ENCODE measurements at places on chromosomes 1 and 21. TPM values are rescaled to one million over a fixed set of nuclear protein-coding genes. Genes with fewer than 3 reads are reported as not detected.

The ZNF692 gene
- total RNA-seq: 47.6 TPM

The IVL gene
- not detected for total RNA-seq

The KRTAP11-1 gene
- total RNA-seq: not detected

The PSMB4 gene
- 333 TPM for total RNA-seq

The NBPF26 gene
- 18.4 TPM for total RNA-seq

The AQP10 gene
- not detected for total RNA-seq

The SERPINC1 gene
- total RNA-seq: 0.47 TPM

The ENTREP3 gene
- total RNA-seq: 48.0 TPM

The SPOCD1 gene
- 2.8 TPM for total RNA-seq

The IL10 gene
- not detected for total RNA-seq

The TIE1 gene
- 0.70 TPM for total RNA-seq

- peak overlapping the region; percentile 63 for H3K4me3 ChIP-seq
- H3K4me1 ChIP-seq: peaks cover 17% of the 10 kb centered on the region
- peak overlapping the region; percentile 54 for H3K27ac ChIP-seq
Observed at GRCh38 chr1:45953934-45954847, 150.8 kb downstream of the MAST2 start.

DNA sequence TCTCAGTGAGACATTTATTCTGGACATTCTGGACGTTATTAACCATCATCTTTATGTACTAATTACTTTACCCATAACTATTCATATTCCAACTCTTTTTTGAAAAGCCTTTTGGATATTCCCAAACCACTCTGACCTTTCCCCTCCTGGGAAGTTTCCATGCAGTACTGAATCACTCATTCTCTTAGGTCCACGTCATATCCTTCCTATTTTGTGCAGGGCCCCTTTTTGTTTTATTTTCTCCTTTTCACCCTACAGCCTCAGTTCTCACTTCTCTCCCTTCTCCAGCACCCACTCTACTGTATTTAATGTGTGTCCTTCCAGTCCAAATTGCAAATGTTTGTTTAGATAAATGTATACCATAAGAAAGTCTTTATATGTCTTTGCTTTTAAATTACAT is 16.4 kb upstream of the ATP1A1 start:
- no peak overlapping the region for H3K27ac ChIP-seq
- no peaks in the 10 kb centered on the region for H3K27me3 ChIP-seq
- H3K4me3 ChIP-seq: no peak overlapping the region

DNA sequence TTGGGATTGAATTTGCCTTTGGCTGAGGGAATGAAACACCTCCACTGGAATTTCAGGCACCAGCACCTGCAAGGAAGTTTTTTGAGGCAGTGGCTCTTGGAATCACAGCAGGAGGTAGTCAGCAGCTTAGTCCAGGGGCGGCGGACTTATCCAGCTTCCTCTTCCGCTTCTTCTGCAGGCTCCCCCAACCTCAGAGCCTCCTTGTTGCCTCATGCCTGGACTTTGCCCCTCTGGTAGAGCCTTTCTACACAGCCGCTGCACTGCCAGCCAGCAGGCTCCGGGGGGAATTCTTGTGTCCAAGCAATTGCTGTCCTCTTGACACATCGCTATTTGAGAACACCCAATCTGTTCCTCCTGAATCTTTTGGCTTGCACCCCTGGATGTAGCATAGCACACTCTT is 4.4 kb upstream of the RHEX start:
- DNase-seq: no peak
- H3K4me1 ChIP-seq: peaks cover 3% of the 10 kb centered on the region
- H3K27ac ChIP-seq: no peak overlapping the region

DNA sequence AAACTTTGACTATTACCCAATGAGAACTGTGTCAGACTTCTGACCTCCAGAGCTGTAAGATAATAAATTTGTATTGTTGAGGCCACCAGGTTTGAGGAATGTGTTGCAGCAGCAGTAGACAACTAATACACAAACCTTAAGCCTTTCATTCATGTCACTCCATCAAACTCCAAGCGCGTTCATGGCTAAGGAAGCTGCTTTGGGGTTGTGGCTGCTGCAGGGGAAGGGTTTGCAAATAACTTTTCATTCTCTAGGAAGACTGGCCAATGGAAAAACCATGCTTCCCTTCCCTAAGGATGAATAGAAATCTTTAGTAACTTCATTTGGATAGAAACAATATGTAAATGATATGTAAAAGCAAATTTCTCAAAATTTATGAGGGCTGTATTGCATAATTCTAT is 170.4 kb downstream of the RHOU start:
- H3K4me3 ChIP-seq: no peak overlapping the region
- no peaks in the 10 kb centered on the region for H3K36me3 ChIP-seq
- no peak overlapping the region for H3K27ac ChIP-seq
- H3K4me1 ChIP-seq: no peaks in the 10 kb centered on the region
- DNase-seq: no peak

DNA sequence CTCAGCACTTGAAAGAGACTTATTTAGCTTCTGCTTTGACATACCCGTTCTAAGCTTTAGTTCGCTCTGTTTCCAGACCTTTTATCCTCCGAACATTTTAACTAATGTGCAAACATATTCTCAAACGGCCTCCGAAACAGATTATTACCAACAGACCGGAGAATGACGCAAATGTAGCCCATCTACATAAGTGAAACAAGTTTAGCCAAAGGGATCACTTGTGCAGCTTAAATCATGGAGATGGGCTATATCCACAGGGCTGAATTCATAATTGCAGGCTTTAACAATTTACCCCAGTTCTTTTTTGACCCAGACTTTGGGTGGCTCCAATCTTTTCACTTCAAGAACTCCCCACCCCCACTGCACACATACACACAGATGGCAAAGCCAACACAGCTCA is 119.7 kb downstream of the KCNH1 start:
- no peaks in the 10 kb centered on the region for H3K36me3 ChIP-seq
- peaks cover 8% of the 10 kb centered on the region for H3K27me3 ChIP-seq
- H3K27ac ChIP-seq: no peak overlapping the region
- DNase-seq: no peak
- peaks cover 2% of the 10 kb centered on the region for H3K4me1 ChIP-seq

DNA sequence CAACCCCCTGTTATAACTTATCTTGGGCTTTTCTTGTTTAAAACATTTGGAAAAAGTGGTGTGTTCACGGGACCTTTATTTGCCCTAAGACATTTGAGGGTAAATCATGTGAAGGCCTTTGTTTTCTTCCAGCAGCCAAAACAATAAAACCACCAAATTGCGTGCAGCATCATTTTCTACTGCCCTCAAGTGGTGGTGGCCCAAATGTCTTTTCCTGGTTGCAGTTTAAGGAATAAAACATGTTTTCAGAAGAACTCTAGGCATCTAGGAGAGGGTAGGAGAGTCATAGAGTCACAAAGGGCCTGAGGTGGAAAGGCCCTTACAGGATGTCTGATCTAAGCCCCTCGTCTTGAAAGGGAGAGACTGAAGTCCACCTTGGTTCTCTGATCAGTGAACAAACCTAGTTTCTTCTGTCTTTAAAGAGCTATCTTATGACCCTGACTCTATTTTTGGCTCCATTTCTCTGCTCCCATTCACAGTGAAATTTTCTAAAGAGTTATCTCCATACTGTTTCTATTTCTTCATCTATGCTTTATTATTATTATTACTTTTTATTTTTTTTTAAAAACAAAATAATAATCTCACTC is 16.0 kb upstream of the EPS15 start:
- H3K27me3 ChIP-seq: no peaks in the 10 kb centered on the region
- H3K36me3 ChIP-seq: no peaks in the 10 kb centered on the region
- H3K4me1 ChIP-seq: no peaks in the 10 kb centered on the region
- H3K27ac ChIP-seq: no peak overlapping the region
- peak; percentile 76 for DNase-seq

GRCh38 chr1:222243902-222244301 is 304.0 kb downstream of the HHIPL2 start:
- no peak overlapping the region for H3K27ac ChIP-seq
- H3K36me3 ChIP-seq: no peaks in the 10 kb centered on the region
- no peak overlapping the region for H3K4me3 ChIP-seq
- H3K4me1 ChIP-seq: no peaks in the 10 kb centered on the region
- no peaks in the 10 kb centered on the region for H3K27me3 ChIP-seq

DNA sequence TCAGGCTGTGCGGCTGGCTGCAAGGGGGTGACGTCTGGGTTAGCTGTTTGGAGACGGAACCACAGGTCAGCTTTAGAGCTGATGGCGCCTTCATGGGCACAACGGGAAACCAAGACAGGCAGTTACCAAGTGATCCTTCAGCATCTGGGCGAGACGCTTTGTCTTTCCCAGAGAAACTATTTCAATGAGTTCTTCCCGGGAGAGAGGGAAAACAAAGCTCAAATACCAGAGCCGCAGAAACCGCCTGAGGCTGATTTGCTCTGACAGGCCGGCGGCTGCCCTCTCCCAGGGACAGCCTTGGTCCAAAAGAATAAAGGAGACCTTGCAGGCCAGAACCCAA is 76.5 kb downstream of the CD58 start:
- H3K4me3 ChIP-seq: no peak overlapping the region
- H3K4me1 ChIP-seq: peaks cover 7% of the 10 kb centered on the region
- no peak for DNase-seq
- H3K36me3 ChIP-seq: no peaks in the 10 kb centered on the region
- peak overlapping the region; percentile 94 for H3K27ac ChIP-seq

DNA sequence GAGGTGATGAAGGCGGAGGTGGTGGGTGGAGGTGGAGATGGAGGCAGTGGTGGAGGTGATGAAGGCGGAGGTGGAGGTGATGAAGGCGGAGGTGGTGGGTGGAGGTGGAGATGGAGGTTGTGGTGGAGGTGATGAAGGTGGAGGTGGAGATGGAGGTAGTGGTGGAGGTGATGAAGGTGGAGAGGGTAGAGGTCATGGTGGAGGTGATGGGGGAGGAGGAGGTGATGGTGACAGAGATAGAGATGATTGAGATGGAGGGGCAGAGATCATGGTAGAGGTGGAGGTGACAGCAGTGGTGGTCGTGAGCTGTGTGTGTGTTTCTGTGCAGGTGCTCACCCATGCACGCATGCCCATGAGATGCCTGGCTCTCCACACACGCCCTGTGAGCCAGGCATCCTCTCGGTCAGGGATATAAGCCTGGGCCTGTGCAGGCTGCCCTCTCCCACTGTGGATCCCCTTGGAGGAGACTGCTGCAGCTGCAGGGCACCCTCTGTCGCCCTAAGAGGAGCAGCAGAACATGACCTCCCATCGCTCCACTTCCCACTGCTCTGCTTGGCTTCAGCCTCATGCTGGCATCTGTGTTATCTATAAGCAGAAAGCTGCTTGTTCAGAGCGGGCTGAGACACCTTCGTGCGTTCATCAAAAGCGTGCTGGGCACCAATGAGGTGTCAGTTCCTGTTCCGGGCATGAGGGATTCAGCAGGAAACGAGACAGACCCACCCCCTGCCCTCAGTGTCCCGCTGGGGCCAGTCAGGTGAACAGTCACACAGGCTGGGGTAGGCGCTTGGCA is 20.5 kb upstream of the NPHP4 start:
- no peak overlapping the region for H3K4me3 ChIP-seq
- no peak for DNase-seq
- H3K36me3 ChIP-seq: no peaks in the 10 kb centered on the region
- no peaks in the 10 kb centered on the region for H3K27me3 ChIP-seq

DNA sequence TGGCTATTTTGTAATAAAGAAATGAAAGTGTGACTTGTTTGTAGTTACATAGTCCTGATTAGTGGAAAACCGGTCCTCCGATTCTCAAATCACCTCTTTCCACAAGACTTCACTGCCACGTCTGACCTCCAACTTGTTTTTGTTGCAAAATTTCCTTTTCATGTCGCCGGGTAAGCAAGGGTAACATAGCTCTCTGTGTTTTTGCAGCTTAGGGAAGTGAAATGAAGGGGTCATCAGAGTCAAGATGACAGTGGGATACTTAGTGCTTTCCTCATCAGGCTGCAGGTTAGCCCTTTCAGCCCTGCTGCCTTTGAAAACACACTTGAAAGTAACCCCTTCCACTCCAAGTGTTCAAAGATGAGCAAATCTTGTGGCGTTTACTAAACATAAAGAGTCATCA is 217.9 kb downstream of the USP25 start:
- no peak overlapping the region for H3K4me3 ChIP-seq
- no peaks in the 10 kb centered on the region for H3K4me1 ChIP-seq
- no peak for DNase-seq
- H3K36me3 ChIP-seq: no peaks in the 10 kb centered on the region
- no peak overlapping the region for H3K27ac ChIP-seq
- H3K27me3 ChIP-seq: no peaks in the 10 kb centered on the region

DNA sequence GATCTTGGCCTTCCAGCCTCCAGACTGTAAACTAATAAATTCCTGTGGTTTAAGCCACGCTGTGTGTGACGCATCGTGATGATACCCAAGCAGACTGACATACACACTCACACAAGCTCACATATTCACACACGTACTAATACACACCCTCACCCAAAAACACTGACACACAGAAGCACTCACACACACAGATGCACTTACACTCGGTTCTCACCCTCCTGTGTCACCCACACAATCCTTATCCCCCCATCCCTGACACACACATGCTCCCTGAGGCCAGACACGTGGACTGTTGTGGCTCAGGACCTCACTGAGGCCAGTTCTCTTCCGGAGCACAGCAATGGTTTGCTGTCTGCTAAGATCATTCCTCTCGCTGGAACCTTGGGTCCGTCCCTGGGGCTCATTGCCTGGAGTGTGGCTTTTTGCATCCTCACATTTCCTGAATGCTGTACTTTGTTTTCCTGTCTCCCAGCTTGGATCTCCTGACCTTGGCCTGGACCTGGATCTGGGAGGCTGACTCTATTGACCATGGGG is 76.9 kb upstream of the LYST start:
- no peak overlapping the region for H3K27ac ChIP-seq
- peaks cover 3% of the 10 kb centered on the region for H3K4me1 ChIP-seq
- DNase-seq: no peak
- no peaks in the 10 kb centered on the region for H3K27me3 ChIP-seq
- no peak overlapping the region for H3K4me3 ChIP-seq

GRCh38 chr21:34320011-34320410 is 43.8 kb upstream of the KCNE2 start:
- H3K27me3 ChIP-seq: no peaks in the 10 kb centered on the region
- H3K4me3 ChIP-seq: no peak overlapping the region
- no peaks in the 10 kb centered on the region for H3K36me3 ChIP-seq
- no peak for DNase-seq

- H3K36me3 ChIP-seq: no peaks in the 10 kb centered on the region
- no peaks in the 10 kb centered on the region for H3K27me3 ChIP-seq
- H3K4me1 ChIP-seq: peaks cover 4% of the 10 kb centered on the region
- no peak overlapping the region for H3K27ac ChIP-seq
Observed at GRCh38 chr21:36075171-36075570, 5.3 kb downstream of the CBR1 start.
